Eye (tissue), 1 donor: ENCODE measurements at places on chromosomes 7 and 10.

DNA sequence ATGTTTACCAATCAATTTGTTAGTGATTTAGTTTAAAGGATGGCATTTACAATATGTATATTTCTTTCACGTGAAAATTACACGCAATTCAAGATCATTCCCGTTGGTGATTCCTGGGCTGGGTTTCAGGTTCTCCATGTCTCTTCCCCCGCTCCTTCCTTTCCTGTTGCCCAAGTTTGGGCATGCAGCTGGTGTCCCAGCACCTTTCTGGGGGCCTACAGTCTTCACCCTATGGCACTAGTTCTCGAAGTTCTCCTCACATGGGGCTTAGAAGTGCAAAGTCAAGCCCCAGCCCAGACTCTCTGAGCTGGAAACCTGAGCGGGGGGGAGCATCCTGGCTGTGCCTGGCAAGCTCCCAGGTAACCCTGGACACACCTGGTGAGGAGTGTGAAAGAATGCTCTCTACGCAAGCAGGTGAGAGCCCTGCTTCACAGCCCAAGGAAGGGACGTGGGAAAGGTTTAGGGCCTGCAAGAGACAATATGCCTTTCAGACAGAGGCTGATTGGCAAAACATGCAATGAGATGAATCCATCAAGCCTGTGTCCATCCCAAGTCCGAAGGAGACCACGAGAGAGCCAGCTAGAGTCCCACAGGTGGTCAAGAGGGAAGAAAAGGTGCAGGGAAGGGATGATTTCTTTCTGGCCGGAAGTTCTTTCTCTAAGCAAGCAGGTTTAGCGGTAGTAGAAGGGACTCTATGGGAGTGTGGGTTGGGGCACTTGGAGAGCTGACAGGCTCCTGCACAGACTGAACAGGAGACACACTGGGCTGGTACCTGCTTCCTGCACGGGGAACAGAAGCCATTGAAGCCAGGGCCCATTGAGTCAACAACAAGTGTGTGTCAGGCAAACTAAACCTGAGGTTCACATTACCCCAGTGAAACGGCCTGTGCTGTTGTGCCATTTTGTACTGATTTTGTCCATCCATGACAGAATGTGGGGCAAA, 131.1 kb downstream of the ADARB2 start:
- DNase-seq: no peak

DNA sequence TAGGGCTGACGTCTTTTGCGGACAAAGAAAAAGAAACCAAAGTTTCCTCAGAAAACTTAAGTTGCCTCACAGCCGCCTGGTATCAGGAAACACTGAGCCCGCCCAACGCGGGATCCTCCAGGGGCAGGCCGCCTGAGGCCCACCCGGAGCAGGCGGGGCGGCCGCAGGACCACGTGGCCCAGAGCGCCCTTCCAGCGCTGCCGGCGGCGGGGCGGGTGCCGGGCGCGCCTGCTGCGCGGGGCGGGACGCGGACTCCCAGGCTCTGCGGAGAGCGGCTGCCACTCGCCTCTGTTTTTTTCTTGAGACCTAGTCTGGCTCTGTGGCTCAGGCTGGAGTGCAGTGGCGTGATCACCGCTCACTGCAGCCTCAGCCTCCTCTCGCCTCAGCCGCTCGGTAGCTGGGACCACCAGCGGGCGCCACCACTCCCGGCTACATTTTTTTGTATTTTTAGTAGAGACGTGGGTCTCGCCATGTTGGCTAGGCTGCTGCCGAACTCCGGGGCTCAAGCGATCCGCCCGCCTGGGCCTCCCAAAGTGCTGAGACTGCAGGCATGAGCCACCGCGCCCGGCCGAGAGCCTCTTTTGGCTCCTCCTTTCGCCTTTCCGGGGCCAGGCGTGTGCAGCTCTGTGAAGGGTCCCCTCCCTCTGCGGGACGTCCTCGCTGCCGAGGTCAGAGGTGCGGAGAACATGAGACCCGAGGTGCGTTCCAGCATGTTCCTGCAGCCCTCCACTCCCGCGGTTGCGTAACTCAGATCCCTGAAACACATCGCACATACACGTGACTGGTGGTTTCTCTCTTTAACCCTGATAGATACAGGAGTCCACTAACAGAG, 11.6 kb upstream of the HNRNPF start:
- DNase-seq: peak; percentile 91

- DNase-seq: peak; percentile 27
These were observed 63.4 kb downstream of the CAV1 start for GRCh38 chr7:116588225-116588624.

DNA sequence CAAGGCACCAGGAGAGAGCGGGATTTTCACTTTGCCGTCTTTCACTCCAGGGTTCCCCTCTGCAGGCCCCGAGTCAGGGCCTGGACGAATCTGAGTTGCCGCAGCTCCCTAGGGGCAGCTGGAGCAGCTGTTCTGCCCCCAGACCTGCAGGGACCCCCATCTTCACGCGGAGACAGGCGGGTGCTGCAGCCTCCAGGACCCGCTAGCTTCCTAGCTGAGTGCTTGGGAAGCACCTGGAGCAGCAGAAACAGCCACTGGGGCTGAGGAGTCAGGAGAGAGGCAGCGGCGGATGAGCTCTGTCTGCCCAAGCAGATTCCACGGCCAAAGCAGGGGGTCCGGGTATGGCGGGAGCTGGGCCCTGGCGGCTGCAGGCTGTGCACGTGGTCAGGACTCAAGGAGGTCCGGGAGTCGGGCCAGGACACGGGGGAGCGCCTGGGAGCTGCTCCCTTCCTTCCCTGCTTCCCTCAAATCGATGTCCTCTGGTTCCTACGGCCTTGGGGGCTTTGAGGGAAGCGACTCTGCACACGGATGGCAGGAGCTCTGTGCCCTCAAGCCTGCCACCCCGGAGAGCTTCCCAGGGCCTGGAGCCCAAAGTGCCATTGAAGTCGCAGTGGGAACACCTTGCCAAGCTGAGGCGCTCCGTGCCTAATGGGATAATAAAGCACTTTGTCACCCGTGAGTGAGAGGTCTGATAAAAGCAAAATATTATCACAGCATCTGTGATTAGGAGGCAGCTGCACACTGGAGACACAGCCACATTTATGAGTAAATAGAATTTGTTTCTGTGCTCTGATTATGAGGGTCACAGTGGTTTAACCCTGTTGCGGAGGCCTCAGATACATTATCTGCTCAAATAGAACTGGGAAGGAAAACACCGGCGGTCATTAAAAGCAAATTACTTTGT, 17.2 kb downstream of the MNX1 start:
- DNase-seq: no peak

- DNase-seq: no peak
These were observed 12.8 kb downstream of the CPA1 start for GRCh38 chr7:130393101-130393561.

DNA sequence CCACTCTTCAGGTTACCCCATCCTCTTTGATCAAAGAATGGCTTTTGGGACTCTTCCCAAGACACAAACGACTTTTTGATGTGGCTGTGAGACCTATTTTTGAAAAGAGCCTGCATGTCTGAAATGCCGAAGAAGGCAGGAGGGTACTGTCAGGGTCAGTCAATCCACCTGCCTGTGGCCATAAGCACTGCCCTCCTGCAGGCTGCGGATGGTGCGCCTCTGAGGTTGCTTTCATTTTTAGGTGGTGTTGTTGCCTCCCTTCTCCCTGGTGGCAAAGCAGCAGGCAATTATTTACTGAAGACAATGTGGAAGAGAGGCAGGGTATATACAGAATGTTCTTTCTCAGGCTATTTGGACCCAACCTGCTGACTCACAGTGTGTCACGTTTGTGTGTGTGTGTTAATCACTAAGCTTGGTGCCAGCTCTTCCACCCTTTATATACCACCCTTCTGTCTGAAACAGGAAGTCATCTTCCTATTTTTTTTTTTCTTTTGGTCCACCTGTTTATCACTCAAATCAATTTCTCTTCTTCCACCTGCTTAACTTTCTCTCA, 1421.2 kb upstream of the CELF2 start:
- DNase-seq: no peak

DNA sequence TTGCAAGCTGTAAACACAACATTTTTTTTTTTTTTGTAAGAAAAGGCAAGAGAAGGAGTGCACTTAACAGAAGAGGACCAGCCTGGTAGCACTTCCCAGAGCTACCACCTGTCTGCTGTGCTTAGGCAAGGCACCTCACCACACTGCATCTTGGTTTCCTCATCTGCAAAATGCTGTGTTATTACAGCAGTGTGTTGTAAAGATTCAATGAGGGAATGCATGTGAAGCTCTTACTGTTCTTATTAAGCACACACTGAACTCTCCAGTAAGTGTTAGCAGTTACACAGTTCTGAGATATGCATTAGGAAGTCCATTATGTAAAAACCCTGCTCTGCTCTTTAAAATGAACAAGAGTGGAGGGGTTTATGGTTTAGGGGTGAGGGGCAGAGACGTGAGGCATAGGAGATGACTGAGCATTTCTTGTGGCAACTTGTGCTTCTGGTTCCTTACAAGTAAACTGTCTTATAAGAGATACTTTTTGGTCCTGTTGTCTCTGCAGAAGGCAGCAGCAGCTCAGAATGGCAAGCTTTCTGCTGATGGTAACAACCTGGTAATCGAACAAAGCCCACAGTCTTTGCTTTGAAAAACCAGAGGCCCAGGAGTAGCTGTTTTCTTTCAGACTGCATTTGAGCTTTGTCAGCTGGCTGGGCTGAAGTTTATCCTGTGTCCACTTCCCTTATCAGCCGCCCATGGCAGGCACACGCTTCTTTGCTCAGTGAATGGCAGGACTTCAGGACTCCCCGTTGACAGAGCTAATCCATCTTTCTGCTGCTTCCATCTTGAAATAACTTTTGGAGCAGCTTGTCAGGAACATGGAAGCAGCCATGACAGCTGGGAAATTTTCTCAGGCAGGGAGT, 98.8 kb upstream of the BMPER start:
- no peak for DNase-seq

GRCh38 chr7:13333371-13333770, 645.9 kb downstream of the ARL4A start:
- no peak for DNase-seq

GRCh38 chr10:27774831-27775230, 29.2 kb upstream of the MKX start:
- no peak for DNase-seq

DNA sequence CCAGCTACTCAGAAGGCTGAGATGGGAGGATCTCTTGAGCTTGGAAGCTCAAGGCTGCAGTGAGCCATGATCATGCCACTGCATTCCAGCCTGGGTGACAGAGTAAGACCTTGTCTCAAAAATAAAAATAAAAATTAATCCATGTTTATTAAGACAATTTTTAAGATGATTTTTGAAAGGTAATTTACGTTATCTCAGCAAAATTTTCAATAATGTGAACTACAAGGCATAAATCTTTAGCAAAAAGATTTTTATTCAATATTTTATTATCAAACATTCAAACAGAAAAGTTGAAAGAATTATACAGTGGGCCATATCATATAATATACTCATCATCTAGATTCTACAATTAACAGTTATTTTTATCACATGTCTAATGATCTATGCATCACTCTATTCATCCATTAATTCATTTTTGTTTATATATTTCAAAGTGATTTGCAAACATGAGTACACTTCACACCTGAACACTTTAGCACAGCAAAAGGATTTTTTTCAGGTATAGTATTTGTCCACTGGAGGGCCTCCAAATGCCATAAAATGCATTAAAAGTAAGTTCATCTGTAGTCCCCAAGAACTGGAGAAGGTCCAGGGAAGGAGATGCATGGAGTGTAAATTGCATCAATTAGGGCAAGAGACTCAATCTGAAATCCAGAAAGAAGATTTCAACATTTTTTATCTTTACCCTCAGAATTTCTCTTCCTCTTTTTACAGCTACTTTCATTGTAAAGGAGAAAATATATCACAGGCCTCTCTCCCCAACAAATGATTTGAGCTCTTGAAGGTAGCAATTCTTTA, 38.6 kb upstream of the RSBN1L start:
- peak; percentile 70 for DNase-seq

DNA sequence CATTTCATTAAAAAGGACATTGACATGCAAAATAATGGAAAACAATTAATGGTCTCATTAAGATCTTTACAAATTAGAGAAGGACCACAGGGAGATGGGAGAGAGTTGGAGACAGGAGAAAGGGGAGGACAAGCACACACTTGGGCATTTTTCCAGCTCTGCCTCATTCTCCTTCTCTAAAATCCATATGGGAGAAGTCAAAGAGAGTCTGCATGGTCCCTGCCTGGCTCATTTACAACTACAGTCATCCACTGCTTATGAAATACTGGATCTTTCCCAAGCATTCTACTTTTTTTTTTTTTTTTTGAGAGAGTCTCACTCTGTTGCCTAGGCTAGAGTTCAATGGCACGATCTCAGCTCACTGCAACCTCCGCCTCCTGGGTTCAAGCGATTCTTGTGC, 518.9 kb upstream of the CELF2 start:
- no peak for DNase-seq

GRCh38 chr10:128147064-128147463, 20.8 kb upstream of the MKI67 start:
- no peak for DNase-seq

DNA sequence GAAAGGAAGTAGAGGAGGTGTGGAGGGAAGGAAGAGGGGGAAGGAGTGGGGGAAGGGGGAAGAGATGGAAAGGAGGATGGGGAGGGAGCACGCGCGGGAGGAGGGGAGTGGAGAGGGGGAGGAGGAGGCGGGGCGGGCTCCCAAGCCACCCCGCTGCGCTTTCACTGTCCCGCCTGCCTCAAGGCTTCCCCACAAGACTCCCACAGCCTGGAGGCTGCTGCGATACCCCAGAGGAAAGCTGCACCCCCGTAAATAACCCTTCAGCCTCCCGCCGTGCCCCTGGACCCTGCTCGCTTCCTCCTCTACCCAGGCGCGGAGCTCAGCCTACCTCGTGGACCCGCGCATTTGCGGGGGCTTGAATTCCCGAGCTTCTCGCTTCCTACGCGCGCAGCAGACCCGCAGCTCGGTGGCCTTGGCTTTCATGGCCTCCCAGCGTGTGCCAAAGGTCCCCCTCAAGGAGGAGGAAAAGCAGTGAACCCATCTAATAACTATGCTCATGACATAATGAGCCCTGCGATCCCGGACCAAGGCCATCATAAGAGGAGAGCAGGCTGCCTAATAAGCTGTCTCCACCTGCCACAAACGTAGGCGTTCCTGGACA, at the start of gene C10orf67:
Gene C10orf67 (minus strand): TSS at position 557 of the 601 bp plus-strand sequence. CDS start 23 bp downstream, at position 534.
- DNase-seq: peak; percentile 88

GRCh38 chr7:65840446-65840845, 32.4 kb upstream of the VKORC1L1 start:
- DNase-seq: no peak

DNA sequence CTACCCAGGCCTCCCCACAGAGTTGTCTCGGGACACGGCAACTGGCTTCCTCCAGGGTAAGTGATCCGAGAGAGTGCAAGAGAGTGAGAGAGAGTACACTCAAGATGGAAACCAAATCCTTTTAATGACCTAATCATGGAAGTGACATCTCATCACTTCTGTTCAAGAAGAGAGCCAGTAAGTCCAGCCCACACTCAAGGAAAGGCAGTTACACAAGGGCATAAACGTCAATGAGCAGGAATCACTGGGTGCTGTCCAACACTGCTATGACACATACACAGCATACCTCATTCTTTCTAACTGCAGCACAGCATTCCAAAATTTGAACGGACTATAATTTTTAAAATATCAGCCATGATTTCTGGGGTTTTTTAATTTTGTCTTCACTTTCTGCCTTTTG, 29.3 kb upstream of the OSBPL3 start:
- no peak for DNase-seq

- DNase-seq: no peak
These were observed 233.6 kb downstream of the COBL start for GRCh38 chr7:51082940-51083533.

DNA sequence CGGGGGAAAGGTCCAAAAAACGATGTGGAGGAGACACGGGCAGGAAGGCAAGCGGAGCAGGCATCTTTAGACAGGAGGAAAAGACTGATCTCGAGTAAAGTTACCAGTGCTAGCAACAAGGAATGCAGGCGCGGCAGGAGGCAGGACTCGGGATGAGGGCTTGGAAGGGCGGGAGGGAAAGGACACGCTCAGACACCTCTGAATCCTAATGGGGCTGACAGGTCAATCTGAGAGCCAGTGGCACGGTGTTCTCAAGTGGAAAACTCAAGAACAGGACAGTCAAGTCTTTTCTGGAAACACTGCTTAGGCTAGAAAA, 155.3 kb upstream of the COBL start:
- DNase-seq: no peak
